ENCODE measurements at places on chromosomes 4 and X. TPM values are rescaled to one million over a fixed set of nuclear protein-coding genes. Genes with fewer than 3 reads are reported as not detected.

ZDHHC15 gene
- total RNA-seq, result not detected

RRH gene
- total RNA-seq, result not detected

AKAP14 gene
- total RNA-seq, result not detected

FAM236D gene
- not detected for total RNA-seq

FGFR3 gene
- total RNA-seq, result 1.3 TPM

OPHN1 gene
- total RNA-seq, result 10.6 TPM

C4orf50 gene
- total RNA-seq, result under 0.01 TPM

PRSS12 gene
- total RNA-seq, result 8.2 TPM

UGT2B17 gene
- total RNA-seq, result not detected

CSAG2 gene
- total RNA-seq, result not detected

ANK2 gene
- total RNA-seq, result 125 TPM

SYTL4 gene
- total RNA-seq, result 26.8 TPM

SUPT20HL2 gene
- not detected for total RNA-seq

ATP5ME gene
- 173 TPM for total RNA-seq

LRIT3 gene
- not detected for total RNA-seq

LRCH2 gene
- 11.5 TPM for total RNA-seq

PASD1 gene
- total RNA-seq, result not detected

TMEM187 gene
- total RNA-seq, result 6.4 TPM

NWD2 gene
- total RNA-seq, result under 0.01 TPM

UGT8 gene
- not detected for total RNA-seq

NDP gene
- total RNA-seq, result not detected

SLC34A2 gene
- total RNA-seq, result 0.11 TPM

OCIAD2 gene
- total RNA-seq, result 57.1 TPM

CPZ gene
- not detected for total RNA-seq

UNC5C gene
- total RNA-seq, result not detected

All from dermis lymphatic vessel endothelial cell (primary cell).